ENCODE measurements at places on chromosomes 7 and 10.

DNA sequence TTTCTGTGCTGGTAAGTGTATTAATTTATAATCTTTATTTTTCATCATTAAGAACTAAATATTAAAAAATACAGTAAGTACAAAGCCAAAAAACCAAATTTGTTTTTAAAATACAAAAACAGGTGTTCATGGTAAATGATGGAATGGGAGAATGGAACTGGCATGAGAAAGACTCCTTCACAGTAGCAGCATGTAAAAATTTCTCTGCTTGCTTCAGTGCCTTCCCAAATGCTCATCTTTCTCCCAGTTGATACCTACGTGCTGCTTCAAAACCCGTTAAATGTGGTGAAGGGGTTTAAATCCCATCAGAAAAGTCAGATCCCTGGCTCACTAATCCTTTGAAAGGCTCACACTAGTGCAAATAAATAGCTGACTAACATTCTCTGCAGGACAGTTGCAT lies 4.2 kb downstream of the RNF133 start:
- no peak for DNase-seq

GRCh38 chr7:106486331-106486730 lies 174.6 kb downstream of the CCDC71L start:
- DNase-seq: no peak

GRCh38 chr7:66576646-66577045 lies 52.0 kb upstream of the KCTD7 start:
- DNase-seq: no peak

GRCh38 chr7:28123752-28124151 lies 56.8 kb downstream of the JAZF1 start:
- DNase-seq: no peak

DNA sequence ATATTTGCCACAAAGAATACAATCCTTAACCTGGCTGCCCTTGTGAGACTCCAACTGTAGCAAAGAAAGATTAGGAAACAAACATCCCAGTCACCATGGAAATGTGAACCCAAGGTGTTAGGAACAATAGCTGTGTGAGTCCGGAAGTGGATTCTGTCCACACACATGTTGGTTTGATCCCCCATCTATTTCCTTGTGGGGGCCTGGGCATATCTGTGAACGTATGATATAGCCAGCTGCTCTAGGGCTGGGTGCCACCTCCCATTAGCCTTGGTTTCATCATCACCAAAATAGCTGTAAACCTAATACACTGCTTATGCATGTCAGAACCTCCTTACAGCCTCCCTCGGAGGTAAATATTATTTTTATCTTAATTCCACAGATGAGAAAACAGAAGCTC lies 26.4 kb downstream of the GRK5 start:
- no peak for DNase-seq
